Stimulated activated memory B cell treated with anti-CD40 and anti-IgM and Interleukin-4, amounts not matched to agents 10 μg/mL and 1 μg/mL and 100 μg/mL, for 72 hours (primary cell): ENCODE measurements at places on chromosomes 16 and 17.

- ATAC-seq: no peak
Measured at GRCh38 chr16:69031877-69032301, 73.6 kb upstream of the HAS3 start.

- no peak for ATAC-seq
Measured at GRCh38 chr16:2420035-2420434, 9.2 kb upstream of the CCNF start.

GRCh38 chr17:77957235-77957856 lies 1.2 kb upstream of the TNRC6C start:
- ATAC-seq: no peak

GRCh38 chr17:34403006-34403405 lies 40.0 kb upstream of the CCL1 start:
- no peak for ATAC-seq

DNA sequence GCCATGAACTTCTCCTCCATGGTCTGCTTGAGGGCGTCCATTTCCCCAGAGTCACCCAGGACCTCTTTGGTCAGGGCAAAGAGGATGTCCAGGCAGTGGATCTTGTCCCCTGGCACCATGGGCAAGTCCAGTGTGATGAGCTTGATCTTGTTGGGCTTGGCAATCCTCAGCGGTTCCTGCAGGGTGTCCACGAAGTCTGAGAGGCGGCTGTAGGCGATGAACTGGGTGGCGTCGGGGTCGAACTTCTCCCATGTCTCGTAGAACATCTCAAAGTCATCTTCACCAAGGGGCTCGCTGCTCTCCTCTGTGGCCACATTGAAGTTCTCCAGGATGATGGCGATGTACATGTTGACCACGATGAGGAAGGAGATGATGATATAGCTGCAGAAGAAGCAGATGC lies 9.0 kb upstream of the CD79B start:
- ATAC-seq: no peak

DNA sequence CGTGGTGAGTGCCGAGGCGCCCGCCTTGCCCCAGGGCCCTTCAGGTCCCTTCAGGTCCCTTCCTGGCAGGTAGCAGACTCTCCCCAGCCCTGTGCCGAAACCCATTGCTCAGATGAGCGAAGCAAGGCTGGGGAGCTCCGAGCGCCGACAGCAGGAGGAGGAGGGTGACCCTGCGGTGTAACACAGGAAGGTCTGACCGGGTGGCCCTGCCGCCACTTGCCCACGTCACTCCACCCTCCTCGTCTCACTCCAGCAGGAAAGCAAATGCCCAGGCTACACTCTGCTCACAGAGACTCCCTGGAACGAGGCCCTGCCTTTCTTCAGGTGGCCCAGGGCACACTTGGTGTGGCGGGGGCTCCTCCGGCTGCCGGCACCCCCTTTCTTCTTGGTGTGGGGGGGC lies 57.2 kb downstream of the ACTG1 start:
- ATAC-seq: no peak

GRCh38 chr17:57419940-57420550 lies 163.7 kb downstream of the MSI2 start:
- ATAC-seq: no peak

DNA sequence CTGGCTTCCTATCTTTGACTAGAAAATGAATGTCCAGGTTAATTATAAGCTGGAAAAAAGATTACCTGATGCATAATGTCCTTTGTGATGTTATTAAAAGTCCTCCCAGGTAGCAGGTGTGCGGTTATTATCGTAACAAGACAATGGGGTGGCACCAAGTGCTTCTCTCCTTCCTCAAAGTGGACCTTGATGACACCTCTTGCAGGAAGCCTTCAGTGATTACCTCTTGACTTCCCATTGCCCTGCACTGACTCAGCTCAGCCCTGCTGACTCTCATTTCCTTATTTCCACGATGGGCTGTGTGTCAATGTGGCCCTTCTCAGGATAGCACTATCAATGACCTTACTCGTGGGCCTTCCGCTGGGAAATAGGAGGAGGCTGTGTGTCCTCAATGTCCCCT lies 477.4 kb upstream of the CCL2 start:
- no peak for ATAC-seq

GRCh38 chr17:70137451-70138230 lies 31.7 kb upstream of the KCNJ2 start:
- peak; percentile 94 for ATAC-seq

DNA sequence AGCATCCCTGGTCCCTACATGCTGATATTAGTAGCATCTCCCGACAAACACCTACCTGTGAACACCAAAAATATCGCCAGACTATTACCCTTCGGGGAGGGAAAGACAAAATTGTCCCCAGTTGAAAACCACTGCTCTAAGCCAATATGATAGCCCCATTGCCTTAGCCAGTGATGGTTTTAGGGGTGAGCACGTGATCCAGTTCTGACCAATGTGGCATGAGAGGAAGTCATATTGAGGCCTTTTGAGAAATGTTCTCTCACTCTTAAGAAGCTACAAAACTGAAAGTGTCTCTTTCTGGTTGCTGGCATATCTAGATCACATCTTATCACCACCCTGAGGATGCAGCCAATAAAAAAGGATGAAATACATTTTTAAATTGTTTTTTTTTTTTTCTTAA lies 136.3 kb downstream of the GRIN2A start:
- ATAC-seq: no peak

DNA sequence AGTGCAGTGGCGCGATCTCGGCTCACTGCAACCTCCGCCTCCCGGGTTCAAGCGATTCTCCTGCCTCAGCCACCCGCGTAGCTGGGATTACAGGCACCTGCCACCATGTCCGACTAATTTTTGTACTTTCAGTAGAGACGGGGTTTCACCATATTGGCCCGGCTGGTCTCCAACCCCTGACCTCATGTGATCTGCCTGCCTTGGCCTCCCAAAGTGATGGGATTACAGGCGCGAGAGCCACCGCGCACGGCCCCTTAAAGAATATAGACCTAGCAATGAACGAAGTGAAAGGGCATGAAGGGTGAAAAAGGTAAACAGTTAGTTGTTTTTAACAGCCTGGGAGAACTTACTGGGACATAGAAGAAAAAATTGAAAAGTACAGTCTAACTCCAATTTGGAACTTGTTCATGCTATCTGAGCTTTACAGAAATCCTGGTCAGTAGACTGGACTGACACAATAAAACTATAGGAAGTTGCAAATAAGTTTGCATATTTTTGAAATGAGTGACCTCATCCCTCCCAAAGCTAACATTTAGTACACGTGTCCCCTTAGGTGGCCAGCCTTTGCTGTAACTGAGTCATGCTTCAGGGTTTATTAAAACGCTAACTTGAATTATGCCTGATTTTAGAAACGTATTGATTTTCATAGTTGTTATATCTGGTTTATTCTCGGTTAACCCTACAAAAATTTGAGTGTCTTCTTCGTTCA lies 1.8 kb downstream of the COG1 start:
- ATAC-seq: no peak

- ATAC-seq: no peak
Measured at GRCh38 chr17:50946223-50946890, 80.2 kb upstream of the TOB1 start.

DNA sequence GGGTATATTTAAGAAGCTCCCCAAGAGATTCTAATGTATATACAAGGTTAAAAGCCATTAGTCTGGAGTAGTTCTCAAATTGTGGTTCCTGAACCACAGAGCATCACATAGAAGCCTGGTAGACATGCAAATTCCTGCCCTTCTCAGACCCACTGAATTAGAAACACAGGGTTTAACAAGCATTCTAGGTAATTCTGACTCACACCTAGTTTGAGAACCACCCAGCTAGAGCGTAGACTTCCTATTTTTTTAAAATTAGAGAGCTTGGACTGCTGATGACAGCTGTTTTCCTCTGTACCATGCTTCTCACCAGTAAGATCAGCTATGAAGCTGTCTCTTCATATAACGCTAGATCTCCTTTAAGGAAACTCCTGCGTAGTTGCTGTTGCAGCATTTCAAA lies 50.6 kb downstream of the HS3ST3B1 start:
- ATAC-seq: peak; percentile 98

- ATAC-seq: peak; percentile 32
Measured at GRCh38 chr16:87806641-87807546, 41.1 kb upstream of the KLHDC4 start.

GRCh38 chr16:75198135-75198600 lies 8.8 kb downstream of the CTRB2 start:
- ATAC-seq: no peak

GRCh38 chr17:1170739-1171138 lies 9.0 kb downstream of the ABR start:
- no peak for ATAC-seq

DNA sequence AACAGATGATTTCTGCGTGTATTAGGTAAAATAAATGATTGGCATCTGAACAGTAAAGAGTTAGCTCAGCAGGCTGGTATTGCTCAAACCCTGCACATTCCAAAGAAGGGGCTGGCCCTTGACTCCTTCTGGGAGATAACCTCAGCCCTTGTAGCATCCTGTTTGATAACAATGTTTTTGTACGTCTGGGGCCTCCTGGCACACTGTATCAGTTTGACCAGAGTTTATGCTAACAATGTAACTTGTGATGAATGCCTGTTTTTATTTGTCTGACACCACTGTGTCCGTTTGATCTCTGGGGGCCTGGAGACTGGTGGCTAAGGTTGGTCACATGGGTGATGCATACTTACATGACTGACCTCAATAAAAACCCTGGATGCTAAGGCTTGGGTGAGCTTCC lies 43.8 kb upstream of the NDRG4 start:
- ATAC-seq: no peak

GRCh38 chr16:86018071-86018470 lies 119.1 kb downstream of the IRF8 start:
- no peak for ATAC-seq

GRCh38 chr17:40535924-40536294 lies 29.4 kb downstream of the CCR7 start:
- no peak for ATAC-seq

GRCh38 chr17:30368912-30369720 lies 9.6 kb upstream of the CPD start:
- no peak for ATAC-seq

- no peak for ATAC-seq
Measured at GRCh38 chr17:6668727-6669425, 17.3 kb downstream of the C17orf100 start.

DNA sequence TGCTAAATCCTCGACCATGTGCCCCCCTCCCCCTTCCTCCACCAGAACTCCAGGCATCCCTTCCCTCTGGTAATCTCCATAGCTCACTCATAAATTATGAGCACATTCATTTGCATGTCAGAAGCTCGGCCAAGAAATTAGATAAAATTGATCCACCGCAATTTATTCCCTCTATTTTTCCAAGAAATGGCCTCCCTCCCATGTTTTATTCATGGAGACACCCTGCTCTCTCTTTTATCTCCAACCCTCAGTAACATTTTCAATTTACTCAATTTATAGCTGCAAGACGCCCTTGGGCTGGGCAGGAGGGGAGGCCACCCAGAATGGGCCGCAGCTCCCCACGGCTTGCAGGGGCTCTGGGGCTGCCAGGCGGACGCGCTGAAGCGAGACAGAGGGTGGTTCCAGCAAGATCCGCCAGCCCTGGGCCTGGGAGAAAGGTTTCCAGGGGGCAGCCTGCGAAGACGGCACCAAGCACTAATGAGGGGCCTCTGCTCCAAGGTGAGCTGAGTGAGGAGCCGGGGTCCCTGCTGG lies 54.7 kb upstream of the ZNF423 start:
- ATAC-seq: no peak

- peak; percentile 68 for ATAC-seq
Measured at GRCh38 chr16:14071576-14072271, 605 bp downstream of the MRTFB start.
